ENCODE measurements at places on chromosomes 2 and 18.

DNA sequence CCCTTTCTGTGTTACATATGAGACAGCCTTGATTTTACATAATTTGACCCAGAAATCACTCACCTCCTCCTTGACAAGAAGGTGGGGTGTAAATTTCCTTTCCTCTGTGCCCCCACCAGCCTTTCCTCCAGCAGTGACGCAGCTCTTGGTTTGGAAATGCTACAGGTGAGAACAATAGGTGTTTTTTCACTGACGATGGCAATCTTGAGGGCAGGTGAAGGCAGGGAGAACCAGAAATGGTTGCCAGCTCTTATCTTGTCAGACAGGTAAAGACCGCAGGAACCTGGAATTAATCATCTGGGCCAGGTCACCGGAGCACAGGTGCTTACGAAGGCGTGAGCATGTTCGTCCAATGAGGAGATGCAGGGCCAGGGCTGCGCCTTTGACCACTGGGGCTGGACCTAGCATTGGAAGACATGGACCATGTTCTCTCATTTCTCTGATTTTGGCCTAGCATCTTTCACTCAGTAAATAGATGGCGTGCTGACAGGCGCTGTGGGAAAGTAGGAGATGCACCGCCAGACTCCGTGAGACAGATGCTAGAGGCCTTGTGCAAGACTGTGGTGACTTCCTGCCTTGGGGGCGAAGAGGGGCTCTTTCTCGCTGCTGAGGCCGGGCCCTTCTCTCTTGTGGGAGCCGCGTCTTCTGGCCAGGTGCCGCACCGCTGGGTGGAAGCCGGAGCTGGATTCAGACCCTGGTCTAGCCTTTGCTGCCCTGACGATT is 4.0 kb downstream of the CIDEA start:
- DNase-seq, result no peak

DNA sequence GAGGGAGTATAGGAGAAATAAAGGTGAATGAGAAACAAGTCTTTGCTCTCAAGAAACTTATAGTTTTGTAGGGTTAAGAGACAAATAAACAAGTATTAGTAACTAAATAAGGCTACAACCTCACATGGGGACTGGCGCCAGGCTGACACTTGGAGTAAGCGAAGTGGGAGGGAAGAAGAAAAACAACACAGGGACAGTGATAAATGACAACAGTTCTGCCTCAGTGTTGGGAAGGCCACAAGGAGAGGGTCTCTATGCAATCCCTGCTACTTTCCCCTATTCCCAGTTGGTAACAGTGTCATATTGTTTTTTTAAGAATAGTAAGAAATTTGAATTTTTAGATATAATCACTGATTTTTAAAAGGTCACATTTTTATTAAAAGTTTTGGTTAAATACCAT is 4.0 kb downstream of the APLF start:
- no peak for DNase-seq

DNA sequence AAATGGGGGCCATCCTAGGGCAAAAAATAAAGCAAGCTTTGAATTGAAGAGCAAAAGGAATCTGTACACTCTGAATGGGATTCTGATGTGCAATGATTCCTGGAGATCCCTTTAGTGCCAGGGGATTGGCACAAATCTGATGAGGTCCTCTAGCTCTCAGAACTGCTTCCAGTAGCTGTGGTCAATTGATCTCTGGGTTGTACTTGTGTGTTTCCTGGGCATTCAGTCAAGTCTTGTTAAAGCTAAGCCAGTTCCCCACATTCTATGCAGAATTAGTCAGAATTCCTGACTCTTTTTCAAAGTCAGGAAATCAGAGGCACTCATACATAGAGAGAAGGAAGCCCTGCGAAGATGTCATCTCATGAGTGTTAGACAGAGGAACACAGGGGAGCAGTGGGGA is 161.3 kb downstream of the DNER start:
- DNase-seq, result no peak

GRCh38 chr18:59400407-59400806 is 41.3 kb upstream of the LMAN1 start:
- no peak for DNase-seq

All from esophagus squamous epithelium (tissue), 5 donors.